Cortex of kidney (tissue), 1 donor: ENCODE measurements at places on chromosomes 7 and 10.

- DNase-seq: no peak
Observed at GRCh38 chr10:133044401-133044811, 43.3 kb upstream of the ADGRA1 start.

DNA sequence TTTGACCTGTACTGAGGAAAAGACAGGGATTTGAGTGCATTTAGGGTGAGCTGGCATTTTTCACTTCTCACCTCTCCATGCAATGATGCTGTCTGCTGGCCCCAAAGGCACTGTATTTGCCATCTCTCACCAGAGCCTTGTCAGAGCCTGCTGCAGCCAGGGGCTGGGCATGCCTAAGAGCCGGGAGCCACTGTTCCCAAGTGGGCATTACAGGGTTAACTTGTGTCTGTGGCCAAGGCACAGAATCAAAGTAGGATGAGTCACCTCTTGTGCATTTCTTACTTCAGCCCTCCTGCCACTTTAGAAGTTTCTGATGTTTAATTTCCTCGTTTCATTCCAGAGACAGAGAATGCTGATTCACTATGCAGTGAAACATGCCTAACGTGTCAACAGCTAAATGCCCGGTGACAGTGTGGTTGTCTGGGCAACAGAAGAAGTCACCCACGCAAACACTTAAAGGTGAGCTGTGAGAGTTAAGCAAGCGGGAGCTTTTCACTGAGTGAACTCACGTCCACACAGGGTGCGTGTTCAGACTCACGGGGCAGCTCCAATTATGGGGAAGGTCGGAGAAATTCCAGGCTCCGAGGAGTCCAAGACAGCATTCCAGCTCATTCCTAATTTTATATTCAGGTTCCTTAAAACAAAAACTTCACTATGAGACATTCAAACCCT lies 57.1 kb upstream of the IGFBP3 start:
- DNase-seq: no peak

- DNase-seq: no peak
Observed at GRCh38 chr10:107118866-107119265, 45.6 kb downstream of the SORCS1 start.

DNA sequence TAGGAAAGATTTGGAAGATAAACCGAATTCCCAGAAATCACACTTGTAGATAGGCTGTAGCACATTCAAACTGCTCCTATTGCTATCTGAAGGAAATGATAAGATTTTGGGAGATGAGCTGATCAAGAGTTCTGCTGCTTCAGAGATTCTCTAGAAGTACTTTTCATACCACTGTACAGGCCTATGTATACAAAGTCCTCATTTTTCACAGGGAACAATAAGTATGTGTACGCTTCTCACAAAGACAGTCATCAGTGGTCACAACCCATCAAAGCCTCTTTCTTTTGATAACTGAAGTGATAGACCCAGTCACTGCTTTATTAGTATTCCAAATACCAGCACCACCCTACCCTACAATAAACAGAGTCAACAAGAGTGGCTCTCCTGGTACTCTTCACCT lies 15.6 kb upstream of the SEPTIN7 start:
- DNase-seq: no peak

DNA sequence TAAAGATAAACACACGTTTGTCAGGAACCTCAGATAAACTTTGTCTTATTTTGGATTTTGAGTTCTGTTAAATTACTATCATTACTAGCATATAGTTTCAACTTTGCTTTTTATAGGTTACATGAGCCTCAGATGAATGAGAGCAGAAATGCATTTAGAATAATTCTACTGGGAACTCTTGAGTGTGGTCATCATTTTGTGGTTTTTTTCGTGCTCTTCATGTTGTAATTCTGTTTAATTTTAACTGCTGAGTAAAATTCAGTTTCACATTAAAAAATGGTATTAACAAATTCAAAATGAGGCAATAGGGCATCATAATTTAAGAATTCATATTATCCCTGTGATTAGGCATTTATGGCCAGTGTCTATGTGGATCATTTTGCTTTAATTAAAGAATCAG lies 72.9 kb downstream of the GNAI1 start:
- no peak for DNase-seq

DNA sequence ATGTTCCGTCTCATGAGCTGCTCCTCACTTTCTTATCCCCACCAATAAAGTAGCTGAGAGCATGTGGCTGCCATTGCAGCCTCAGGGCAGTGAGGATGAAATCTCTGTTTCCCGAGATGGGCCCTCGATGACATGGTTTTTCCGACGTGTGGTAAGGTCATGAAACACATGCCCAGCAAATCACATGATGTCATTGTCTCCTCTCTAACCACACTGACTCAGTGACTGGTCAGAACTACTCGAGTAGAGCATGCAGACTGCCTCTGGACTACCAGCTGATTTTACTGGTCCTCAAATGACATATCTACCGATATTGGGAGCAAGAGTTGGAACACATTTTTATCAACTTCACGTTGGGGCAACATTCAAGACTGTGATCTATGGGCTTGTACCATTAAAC lies 786.1 kb downstream of the CNTNAP2 start:
- DNase-seq: no peak

GRCh38 chr10:69915215-69915560 lies 113.5 kb downstream of the COL13A1 start:
- DNase-seq: no peak

- no peak for DNase-seq
Observed at GRCh38 chr10:78130966-78131710, 97.5 kb downstream of the RPS24 start.

DNA sequence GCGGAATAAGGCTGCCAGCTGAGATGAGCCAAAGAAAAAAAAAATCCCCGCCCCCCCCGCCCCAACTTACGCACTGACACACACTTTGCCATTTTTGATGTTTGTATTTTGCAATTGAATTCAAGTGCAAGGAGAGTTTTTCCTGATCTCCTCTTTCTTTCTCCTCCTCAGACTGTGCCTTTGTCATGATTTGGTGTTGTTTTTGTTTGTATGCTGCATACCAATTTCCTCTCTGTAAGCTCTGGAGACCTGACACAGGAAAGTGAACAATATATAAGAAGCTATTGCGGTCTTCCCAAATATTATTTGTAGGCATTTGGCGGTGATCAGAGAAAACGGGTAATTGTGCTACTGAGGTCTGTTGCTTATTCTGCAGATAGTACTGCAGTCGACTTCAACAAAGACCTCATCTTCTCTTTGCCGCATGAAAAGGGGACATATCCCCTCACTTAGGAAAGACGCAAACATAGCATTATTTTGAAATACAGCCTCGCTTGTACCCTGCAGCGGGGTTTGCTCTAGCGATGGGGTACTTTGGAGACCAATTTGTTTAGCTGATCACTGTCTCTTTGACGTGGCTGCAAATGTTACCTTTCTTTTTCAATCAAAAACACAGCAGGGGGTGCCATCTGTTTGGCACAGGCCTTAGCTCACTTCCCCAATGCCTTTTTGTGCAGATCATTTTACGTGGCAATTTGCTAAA lies 206.6 kb downstream of the SKAP2 start:
- no peak for DNase-seq

DNA sequence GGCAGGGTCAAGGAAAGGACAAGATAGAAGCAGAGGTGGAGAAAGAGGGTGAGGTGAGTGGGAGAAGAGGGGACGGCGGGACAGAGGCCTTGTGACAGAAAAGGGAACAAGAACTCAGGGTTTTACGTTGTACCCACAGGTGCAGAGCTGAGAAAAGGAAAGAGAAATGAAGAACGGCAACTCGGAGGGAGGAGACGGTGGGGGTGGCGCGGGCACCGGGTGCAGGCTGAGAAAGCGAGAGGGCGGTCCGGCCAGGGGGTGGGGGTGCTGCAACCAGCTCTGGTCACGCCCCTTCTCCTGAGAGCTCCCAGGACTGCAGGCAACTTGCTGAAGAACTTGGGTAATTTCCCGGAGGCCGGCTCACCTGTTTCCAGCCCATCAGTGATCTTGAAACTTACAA lies 65.3 kb downstream of the CARD11 start:
- no peak for DNase-seq

- DNase-seq: no peak
Observed at GRCh38 chr10:129049501-129049900, 417.5 kb upstream of the MGMT start.

DNA sequence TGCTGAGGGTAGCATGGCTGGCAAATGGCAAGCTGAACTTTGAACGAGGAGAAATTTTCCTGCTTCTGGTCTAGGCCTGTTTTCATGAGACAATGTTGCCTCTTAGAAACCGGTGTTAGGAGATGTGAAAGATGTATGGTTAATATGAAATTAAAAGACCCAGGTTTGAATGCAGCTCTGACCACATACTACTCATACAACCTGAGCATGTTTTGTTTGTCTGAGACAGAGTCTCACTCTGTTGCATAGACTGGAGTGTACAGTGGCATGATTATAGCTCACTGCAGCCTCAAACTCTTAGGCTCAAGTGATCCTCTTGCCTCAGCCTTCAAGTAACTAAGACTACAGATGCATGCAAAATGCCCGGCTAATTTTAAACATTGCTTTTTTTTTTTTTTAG lies 193.4 kb upstream of the FZD8 start:
- no peak for DNase-seq

DNA sequence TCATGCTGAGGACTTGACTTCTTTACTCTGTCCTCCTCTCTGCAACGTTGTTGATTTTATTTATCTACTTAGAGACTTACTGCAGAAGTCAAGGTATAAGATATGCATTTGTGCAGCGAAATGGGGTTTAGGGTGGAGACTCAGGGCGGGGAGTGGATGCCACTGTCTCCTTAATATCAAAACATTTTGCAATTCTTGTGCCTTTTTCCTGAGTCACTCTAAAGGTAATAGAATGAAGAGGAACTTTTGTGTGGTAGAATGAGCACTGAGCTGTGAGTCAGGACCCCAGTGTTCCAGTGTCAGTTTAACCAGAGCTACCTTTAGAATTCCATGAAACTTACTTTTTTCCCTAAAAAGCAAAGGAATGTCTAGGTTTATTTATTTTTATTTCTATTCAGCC lies 78.2 kb downstream of the VTI1A start:
- DNase-seq: no peak

- no peak for DNase-seq
Observed at GRCh38 chr7:1290026-1290678, 57.5 kb downstream of the UNCX start.

DNA sequence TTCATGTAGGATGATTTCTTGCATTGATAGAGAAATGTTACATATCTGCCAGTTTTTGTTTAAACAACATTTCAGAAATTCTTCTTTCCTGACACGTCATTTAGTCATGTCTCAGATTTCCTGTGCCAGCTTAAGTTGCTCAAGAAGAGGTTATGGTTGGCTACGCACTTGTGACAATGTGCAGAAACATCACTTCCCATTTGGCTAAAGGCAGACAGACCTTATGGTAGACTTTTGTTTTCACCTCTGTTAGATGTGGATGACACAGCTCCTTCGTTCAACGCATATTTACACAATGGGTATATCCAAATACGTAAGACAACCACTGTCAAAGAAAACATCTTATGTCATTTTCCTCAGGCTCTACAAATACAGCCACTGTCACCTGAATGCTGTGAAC lies 125.8 kb downstream of the DOCK4 start:
- no peak for DNase-seq

DNA sequence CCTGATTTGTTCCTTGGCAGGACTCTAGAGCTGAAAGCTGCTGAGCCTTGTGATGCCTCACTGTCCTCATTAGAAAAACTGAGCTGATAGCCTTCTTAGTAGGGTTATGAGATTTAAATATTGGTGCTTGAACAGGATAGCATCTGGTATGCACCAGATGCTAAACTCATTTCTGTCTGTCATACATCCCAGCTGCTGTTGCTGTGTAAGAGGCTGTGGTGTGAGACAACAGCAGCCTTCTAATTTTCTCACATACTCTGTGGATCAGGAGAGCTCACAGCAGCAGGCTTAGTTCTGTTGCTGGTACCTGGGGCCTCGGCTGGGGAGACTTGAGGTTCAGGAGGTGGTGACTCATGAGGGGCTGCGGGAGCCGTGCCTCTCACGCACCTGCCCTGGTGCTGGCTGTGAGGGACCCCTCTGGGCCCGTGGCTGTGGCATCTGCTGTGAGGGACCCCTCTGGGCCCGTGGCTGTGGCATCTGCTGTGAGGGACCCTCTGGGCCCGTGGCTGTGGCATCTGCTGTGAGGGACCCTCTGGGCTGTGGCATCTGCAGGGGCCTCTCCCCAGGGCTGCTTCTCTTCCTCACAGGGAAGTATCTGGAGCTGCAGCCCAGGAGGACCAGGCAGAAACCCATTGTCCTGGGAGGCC lies 12.5 kb downstream of the DYNC2I1 start:
- no peak for DNase-seq

GRCh38 chr10:124296121-124296812 lies 122.5 kb downstream of the OAT start:
- DNase-seq: no peak

DNA sequence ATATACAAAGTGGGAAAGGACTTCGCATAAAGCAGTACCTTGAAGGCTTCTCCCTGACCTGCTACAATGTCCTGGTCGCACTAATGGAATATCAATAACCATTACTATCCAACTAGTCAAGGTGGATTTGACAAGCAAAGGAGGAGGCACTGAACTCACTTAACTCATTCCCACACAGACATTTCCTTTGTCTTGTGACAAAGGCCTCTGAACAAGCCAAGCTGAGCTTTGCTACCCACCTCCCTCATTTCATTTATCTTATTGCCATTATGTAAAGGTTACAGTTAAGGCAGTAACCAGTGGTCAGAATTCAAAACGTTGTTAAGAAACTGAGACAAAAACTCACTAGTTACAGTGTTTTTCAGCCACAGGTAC lies 7.3 kb downstream of the ELMO1 start:
- no peak for DNase-seq

GRCh38 chr10:46547541-46548497 lies 8.6 kb downstream of the GPRIN2 start:
- no peak for DNase-seq

- DNase-seq: no peak
Observed at GRCh38 chr7:29955075-29955792, 34.4 kb downstream of the SCRN1 start.

GRCh38 chr10:17683541-17683940 lies 39.6 kb downstream of the STAM start:
- DNase-seq: no peak

DNA sequence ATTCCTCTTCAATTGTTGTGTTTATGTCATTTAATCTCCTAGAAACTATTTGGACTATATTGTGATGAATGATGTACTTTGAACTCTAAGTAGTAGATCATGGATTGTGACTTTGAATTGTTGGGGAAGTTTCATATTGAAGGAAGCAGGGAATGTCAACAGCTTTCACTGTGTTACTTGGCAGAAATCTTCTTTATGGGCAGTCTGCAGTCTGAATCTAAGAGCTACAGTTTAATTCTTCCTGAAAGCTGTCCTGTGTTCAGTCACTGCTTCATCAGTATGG lies 91.6 kb downstream of the PPP1R9A start:
- no peak for DNase-seq

DNA sequence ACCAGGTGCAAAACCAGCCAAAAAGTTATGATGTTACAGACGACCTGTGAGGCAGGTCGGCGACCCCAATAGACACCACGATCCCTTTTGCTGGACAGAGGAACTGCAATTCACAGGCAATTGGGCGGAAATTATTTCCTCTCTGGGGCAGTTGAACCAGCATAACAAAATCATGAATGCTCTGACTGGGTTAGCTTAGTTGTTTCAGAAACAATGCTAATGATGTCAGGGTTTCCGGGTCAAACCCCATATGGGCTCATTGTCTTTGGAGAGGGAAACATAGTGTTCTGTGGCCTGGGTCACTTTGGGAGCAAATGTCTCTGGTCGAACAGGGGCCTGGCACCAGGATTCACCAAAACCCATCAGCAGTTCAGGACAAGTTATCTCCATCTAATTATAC lies 669.1 kb upstream of the NRP1 start:
- DNase-seq: no peak

- DNase-seq: no peak
Observed at GRCh38 chr7:100585511-100586265, at the start of gene LRCH4. TSS of gene LRCH4 (minus strand) at chr7:100586129. CDS start at chr7:100586100, 29 bp downstream.
